Skin of body (tissue), 3 donors: ENCODE measurements at places on chromosomes 5 and 9.

GRCh38 chr9:89000973-89001916 is 10.0 kb downstream of the S1PR3 start:
- DNase-seq, result peak; percentile 66

DNA sequence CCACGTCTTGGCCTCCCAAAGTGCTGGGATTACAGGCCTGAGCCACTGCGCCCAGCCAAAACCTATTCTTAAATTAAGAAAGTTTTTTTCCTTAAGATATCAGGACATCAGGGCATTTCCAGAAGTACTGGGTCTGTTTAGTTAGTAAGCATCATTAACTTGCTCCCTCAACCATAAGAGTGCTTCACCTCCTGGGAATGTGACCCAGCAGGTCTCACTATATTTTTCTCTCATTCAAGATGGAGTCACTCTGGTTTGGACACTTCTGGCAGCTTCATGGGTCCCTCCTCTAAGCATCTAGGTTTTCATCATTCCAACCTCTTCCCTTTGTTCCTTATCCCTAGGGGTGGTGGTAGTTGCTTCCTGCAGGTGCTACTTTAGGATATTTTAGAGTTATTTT is 10.3 kb upstream of the BRD3OS start:
- DNase-seq, result no peak

GRCh38 chr9:129954868-129955550 is 88.0 kb downstream of the FNBP1 start:
- no peak for DNase-seq

DNA sequence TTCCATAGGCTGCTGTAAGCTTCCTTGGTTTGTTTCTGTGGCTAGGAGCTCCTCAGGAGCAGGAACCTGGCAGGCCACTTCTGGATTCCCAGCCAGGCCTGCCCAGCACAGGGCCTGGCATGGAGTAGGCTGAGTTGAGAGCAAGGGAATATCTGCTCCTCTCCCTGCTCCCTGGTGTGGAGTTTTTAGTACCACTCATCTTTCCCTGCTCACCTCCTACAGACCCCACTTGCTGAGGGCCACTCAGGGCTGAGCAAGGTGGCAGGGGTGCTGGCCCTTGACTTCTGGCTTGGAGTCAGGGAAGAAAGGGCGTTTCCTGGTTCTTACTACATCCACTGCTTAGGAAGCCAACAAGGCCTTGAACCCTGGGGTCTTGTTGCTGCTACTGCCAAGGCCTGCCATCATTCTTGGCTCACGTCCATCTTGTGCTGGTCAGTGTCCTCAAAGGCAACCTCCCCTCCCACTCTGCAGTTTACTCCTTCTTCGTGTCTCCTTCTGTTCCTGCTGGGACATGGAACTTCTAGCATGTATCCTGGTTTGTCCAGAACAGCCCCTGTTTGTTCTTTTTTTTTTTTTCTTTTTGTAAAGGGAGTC is 54.9 kb downstream of the PSD2 start:
- DNase-seq, result no peak

DNA sequence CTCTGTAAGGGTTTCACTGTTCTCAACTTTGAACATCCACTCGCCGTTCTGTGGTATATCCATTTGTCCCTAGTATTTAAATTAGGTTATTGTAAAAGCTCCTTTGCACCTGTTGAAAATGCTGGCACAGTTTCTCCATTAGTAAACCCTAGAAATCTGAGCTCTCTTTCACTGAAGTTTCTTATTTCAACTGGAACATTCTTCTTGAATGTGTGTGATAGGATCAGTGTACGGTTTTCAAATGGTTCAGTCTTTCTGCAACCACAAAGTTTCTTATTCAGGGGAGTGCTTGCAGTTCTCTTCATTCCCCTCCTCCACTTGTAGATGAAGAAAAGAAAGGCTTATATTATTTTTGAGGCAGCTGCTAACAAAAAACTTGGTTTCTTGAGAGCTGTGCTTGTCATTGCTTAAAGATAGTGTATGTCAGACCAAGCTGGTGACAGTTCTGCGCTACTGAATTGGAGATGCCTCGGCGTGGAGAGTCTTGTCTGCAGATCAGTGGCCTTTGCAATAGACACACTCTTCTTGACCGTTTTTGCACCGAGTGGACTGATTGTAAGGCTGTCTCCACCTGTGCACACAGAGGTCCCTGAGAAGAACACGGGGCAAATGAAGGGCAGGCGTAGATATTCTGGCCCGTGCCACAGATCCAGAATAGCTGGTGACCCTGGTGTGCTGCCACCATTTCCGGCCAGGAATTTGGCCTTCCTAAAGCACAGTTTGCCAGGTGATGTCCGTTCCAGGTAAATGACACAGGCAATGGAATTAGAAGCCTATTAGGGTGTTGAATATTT is 102.2 kb downstream of the TRIO start:
- DNase-seq, result no peak

DNA sequence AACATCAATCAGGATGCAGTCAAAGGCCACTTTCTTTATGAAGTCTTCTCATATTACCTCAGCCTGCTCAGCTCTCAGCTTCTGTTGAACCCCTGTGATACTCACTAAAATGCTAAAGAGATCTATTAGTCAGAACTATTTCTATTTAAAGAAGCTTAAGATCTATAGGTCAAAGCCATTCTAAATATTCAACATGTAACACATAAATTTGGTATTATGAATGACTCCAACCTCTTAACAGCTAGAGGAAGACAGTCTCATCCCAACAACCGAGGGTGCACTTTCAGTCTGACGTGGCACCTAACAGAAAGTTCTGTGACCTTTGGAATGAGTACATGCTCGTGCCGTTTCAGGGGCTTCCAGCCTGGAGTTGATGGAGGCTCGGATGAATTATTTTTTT is 301.5 kb upstream of the VLDLR start:
- no peak for DNase-seq

DNA sequence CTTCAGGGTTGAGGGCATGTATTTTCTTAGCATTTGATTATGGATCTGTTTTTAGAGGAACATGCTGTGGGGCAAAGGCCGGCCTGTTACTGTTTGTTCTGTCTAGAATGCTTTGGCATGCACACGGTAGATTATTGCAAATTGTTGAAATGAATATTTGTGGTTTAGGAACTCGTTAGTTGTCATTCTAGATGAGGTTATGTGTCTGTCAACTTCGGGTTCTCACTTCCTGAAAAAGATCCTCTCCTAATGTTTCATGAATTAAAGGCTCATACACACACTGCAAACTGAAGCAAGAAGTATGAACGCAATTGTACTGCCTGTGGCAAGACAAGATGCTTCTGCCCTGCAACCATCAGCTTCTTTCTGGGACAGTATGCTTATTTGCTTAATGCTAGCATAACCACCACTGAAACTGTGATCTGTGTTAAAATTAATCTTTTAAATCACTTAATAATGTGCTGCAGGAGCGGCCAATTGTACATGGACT is 99.6 kb downstream of the BASP1 start:
- DNase-seq, result no peak

GRCh38 chr5:120155873-120156272 is 308.2 kb upstream of the PRR16 start:
- DNase-seq, result no peak

- peak; percentile 6 for DNase-seq
Observed at GRCh38 chr9:89138463-89139390, 39.9 kb downstream of the SHC3 start.

DNA sequence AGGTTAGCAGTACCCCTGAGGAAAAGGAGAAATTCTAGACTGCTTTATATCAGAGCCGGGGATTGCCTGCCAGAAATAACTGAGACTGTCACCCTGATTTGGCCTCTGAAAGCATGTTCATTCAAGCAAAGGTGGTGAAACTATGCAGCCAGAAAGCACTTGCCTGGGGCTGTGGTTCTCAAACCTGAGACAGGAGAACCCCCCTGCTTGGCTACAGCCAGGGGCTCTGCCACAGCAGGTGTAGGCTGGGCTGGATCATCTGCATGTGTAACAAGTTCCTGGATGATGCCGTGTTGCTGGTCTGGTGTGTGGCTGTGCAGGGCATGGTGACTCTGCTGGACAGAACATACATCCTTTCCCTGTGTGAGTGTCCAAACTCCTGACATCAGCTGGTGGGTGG is 157.8 kb downstream of the NXNL2 start:
- DNase-seq, result no peak

GRCh38 chr9:136002881-136003280 is 41.7 kb upstream of the UBAC1 start:
- DNase-seq, result no peak
